ENCODE measurements at places on chromosomes 16 and 17. TPM values are rescaled to one million over a fixed set of nuclear protein-coding genes. Genes with fewer than 3 reads are reported as not detected.

DNA sequence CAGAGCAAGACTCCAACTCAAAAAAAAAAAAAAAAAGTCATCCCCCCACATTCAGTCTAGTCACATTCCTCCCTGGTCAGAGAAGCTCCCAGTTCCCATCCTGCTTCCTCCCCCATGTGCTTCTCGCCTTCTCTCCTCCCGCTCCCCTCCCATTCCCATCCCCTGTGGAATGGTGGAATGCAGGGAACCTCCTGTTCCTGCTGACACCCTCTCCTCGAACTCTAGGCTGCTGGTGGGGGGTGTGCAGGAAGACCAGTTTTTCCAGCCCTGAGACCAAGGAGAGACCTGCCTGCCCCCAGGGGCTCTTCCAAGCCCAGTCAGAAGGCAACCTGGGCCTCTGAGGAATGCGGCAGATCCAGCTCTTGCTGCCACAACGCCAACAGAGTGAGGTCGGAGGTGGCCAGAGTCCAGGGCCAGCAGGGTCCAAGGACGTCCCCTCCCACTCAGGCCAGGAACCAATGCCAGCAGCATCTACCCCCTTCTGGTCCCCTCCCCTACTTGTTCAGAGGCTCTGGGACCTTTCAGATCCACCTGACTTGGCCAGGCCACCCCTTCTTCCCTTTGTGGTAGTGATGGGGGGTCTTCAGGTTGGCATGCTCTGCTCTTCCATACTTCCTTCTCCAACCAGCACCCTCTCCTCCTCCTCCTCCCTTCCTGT, 39.3 kb upstream of the TAC4 start:
- no peaks in the 10 kb centered on the region for H3K4me1 ChIP-seq
- H3K27ac ChIP-seq: no peak overlapping the region
- no peak for DNase-seq

GRCh38 chr16:4395055-4395726, 21.2 kb downstream of the CORO7 start:
- no peaks in the 10 kb centered on the region for H3K27me3 ChIP-seq
- no peak overlapping the region for H3K27ac ChIP-seq
- H3K36me3 ChIP-seq: no peaks in the 10 kb centered on the region
- no peak overlapping the region for H3K4me3 ChIP-seq
- DNase-seq: no peak
- H3K4me1 ChIP-seq: peaks cover 22% of the 10 kb centered on the region

GRCh38 chr16:77499373-77500285, 64.8 kb upstream of the ADAMTS18 start:
- no peak overlapping the region for H3K27ac ChIP-seq
- peak; percentile 61 for DNase-seq
- H3K4me1 ChIP-seq: peaks cover 3% of the 10 kb centered on the region
- no peak overlapping the region for H3K4me3 ChIP-seq
- H3K36me3 ChIP-seq: no peaks in the 10 kb centered on the region
- no peaks in the 10 kb centered on the region for H3K27me3 ChIP-seq

GRCh38 chr17:33085256-33085655, 93.6 kb downstream of the SPACA3 start:
- no peak overlapping the region for H3K27ac ChIP-seq

GRCh38 chr16:87780385-87780989, 14.7 kb upstream of the KLHDC4 start:
- peaks cover 35% of the 10 kb centered on the region for H3K4me1 ChIP-seq
- H3K27ac ChIP-seq: peak overlapping the region; percentile 15
- DNase-seq: peak; percentile 66
- no peak overlapping the region for H3K4me3 ChIP-seq
- H3K27me3 ChIP-seq: no peaks in the 10 kb centered on the region

DNA sequence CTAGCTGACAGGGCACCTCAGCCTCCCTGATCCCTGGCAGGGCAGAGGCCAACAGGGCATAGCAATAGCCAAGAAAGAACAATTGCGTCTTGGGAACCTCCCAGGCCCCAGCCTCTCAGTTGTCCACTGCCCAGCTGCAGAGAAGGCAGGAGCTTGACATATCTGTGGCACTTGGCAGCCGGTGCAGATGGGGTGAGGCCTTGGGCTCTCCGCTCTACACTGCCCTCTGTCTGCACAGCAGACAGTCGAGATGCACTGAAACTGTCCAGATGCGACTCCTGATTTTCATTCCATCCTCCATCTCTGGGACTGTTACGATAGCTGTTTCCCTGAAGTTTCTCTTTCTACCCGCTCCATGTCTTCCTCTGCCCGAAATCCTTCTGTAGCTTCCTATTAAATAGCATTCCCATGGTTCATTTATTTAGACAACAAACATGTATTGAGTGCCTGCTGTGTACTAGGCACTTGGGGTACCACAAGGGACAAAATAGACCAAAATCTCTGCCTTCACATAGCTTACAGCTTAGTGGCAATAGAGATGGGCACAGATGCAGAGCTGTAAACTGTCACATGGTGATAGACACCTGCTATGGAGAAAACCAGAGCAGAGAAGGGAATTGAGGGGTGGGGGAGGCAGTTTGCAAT, 3.3 kb downstream of the POLR3E start:
- no peak overlapping the region for H3K27ac ChIP-seq
- H3K36me3 ChIP-seq: no peaks in the 10 kb centered on the region

- H3K27me3 ChIP-seq: no peaks in the 10 kb centered on the region
- H3K4me3 ChIP-seq: no peak overlapping the region
- no peak for DNase-seq
- H3K27ac ChIP-seq: no peak overlapping the region
These were observed 28.4 kb downstream of the KDM8 start for GRCh38 chr16:27231692-27232060.

The SYNGR2 gene
- total RNA-seq: 75.0 TPM

DNA sequence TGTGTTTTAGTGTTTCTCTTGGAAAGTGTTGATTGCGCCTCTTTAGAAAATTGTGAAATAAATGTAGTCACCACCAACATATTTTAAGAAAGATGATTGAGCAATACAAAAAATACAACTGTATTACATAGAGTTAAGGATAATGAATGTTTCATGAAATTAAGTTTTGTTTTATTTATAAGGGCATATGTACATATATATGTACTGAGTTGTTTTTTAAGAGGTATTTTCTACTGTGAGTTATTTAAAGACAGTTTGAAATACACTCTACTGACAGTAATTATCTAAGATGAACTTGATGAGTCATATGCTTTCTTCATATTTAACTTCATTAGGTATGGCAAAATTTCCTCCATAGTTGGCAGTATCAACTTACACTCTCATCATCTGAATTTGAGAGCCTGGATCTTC, 411.7 kb downstream of the HS3ST3B1 start:
- H3K27me3 ChIP-seq: no peaks in the 10 kb centered on the region
- H3K4me1 ChIP-seq: no peaks in the 10 kb centered on the region
- DNase-seq: no peak
- H3K27ac ChIP-seq: no peak overlapping the region
- H3K4me3 ChIP-seq: no peak overlapping the region

The ALOX15B gene
- total RNA-seq: not detected

- H3K27ac ChIP-seq: no peak overlapping the region
- H3K4me1 ChIP-seq: no peaks in the 10 kb centered on the region
- peak; percentile 30 for DNase-seq
These were observed 28.3 kb downstream of the LYRM1 start for GRCh38 chr16:20928774-20929411.

DNA sequence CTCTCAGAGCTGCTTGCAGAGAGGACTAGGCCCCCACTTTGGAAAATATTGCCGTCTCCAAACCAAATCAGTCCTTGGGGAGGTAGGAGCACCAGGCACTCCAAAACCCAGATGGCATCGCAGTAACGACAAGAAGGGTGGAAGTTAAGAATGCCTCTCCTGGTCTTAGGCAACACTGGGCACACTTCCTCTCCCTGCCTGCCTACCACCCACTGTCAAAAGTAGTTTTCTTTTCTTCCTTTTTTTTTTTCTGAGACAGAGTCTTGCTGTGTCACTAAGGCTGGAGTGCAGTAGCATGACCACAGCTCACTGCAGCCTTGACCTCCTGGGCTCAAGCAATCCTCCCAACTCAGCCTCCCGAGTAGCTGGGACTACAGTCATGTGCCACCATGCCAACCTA, 47.2 kb downstream of the SRL start:
- no peaks in the 10 kb centered on the region for H3K27me3 ChIP-seq
- no peaks in the 10 kb centered on the region for H3K4me1 ChIP-seq
- DNase-seq: no peak
- H3K27ac ChIP-seq: no peak overlapping the region
- H3K36me3 ChIP-seq: no peaks in the 10 kb centered on the region
- no peak overlapping the region for H3K4me3 ChIP-seq

The MAF gene
- total RNA-seq: 19.3 TPM

The TEX14 gene
- total RNA-seq: 0.09 TPM

The SECTM1 gene
- total RNA-seq: not detected

DNA sequence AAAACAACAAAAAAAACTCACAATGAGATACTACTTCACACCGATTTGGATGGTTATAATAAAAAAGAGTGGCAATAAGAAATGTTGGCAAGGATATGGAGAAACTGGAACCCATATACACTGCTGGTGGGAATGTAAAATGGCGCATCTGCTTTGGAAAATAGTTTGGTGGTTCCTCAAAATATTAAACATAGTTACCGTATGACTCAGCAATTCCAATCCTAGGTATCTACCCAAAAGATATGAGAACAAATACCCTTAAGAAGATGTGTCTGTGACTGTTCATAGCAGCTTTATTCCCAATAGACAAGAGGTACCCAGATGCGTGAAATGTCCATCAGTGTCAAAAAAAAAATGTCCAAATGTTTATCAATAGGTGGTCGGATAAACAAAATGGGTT, 7.2 kb downstream of the CPPED1 start:
- H3K27me3 ChIP-seq: no peaks in the 10 kb centered on the region
- H3K4me1 ChIP-seq: peaks cover 6% of the 10 kb centered on the region
- no peaks in the 10 kb centered on the region for H3K36me3 ChIP-seq
- DNase-seq: peak; percentile 25

DNA sequence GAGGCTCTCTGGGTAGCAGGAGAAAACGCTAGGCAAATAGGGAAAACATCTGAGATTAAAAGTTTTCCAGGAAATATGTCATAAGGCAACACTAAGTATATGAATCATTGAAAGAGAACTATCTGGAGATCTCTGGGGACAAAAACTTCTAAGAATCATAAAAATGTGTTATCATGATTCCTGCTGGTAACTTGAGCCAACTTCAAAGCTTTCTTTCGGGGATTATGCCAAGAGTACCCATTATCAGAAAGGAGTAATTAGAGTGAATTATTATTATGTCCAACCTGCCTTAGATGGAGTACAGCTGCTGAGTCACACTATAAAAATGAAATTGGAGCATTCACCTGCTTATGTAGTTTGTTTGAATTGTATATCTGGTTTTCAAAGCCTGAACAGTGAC, 488.5 kb upstream of the SOX9 start:
- H3K4me1 ChIP-seq: peaks cover 31% of the 10 kb centered on the region
- no peaks in the 10 kb centered on the region for H3K27me3 ChIP-seq
- H3K36me3 ChIP-seq: no peaks in the 10 kb centered on the region
- H3K27ac ChIP-seq: peak overlapping the region; percentile 85
- peak; percentile 81 for DNase-seq

GRCh38 chr17:69533481-69534234, 119.2 kb downstream of the MAP2K6 start:
- no peaks in the 10 kb centered on the region for H3K4me1 ChIP-seq
- H3K27me3 ChIP-seq: no peaks in the 10 kb centered on the region
- H3K36me3 ChIP-seq: no peaks in the 10 kb centered on the region
- no peak overlapping the region for H3K27ac ChIP-seq
- DNase-seq: no peak

GRCh38 chr17:64442541-64442971, 6.4 kb upstream of the MILR1 start:
- no peak overlapping the region for H3K27ac ChIP-seq
- no peak overlapping the region for H3K4me3 ChIP-seq
- no peaks in the 10 kb centered on the region for H3K27me3 ChIP-seq

DNA sequence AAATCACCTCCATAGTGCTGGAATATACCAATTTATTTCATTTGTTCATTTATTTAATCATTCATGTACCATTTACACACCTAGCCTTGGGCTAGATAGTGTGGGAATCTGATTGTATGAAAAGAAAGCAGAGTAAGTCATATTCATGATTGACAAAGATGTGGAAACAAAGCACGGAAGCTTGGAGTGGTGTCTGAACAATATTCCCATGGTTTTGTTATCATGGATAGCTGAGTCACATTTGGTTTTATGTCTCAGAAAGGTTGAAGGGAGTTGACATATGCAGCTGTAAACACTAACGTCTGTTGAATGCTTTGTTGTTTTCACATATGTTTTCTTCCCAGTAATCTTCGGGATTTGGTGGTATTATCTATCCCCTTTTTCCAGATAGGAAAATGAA, 76.6 kb downstream of the MAP2K4 start:
- no peaks in the 10 kb centered on the region for H3K27me3 ChIP-seq
- no peaks in the 10 kb centered on the region for H3K36me3 ChIP-seq
- H3K27ac ChIP-seq: no peak overlapping the region
- no peak overlapping the region for H3K4me3 ChIP-seq

DNA sequence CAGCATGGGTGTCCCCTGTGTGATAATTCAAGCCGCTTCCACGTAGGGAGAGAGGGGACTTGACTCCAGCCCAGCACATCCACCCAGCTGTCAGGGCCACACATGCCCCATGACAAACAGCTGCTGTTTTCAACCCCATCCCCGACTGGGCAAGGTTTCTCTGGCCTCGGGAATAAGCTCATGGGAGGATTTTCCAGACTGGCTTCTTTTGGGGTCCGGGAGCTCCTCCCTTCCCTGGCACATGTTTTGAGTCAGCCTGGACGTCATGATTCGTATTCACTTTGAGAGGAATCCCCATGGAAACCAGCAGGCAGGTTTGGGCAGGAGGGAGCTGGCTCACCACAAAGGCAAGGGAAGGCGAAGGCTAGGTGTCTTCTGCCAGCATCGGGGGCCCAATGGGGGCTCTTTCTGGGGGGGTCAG, 156.4 kb downstream of the CMIP start:
- H3K36me3 ChIP-seq: no peaks in the 10 kb centered on the region
- H3K4me3 ChIP-seq: no peak overlapping the region
- no peaks in the 10 kb centered on the region for H3K27me3 ChIP-seq
- DNase-seq: peak; percentile 67
- peak overlapping the region; percentile 41 for H3K27ac ChIP-seq

The SDR42E1 gene
- not detected for total RNA-seq

The ST6GALNAC2 gene
- total RNA-seq: not detected

The SLC5A10 gene
- 0.14 TPM for total RNA-seq

GRCh38 chr17:65918916-65919315, 273.0 kb downstream of the CEP112 start:
- H3K4me3 ChIP-seq: no peak overlapping the region
- no peak for DNase-seq
- H3K4me1 ChIP-seq: no peaks in the 10 kb centered on the region
- no peaks in the 10 kb centered on the region for H3K36me3 ChIP-seq

GRCh38 chr17:58341861-58342475, 10.0 kb downstream of the SUPT4H1 start:
- peaks cover 24% of the 10 kb centered on the region for H3K36me3 ChIP-seq
- H3K27ac ChIP-seq: no peak overlapping the region
- peaks cover 26% of the 10 kb centered on the region for H3K4me1 ChIP-seq
- no peak overlapping the region for H3K4me3 ChIP-seq
- H3K27me3 ChIP-seq: no peaks in the 10 kb centered on the region
